Right ventricle myocardium superior (tissue), 1 donor: ENCODE measurements at places on chromosomes 16 and 17. TPM values are rescaled to one million over a fixed set of nuclear protein-coding genes. Genes with fewer than 3 reads are reported as not detected.

- DNase-seq: peak; percentile 87
Measured at GRCh38 chr16:48609652-48610029, 339 bp downstream of the N4BP1 start.

- no peak for DNase-seq
Measured at GRCh38 chr17:19448341-19449268, 37.6 kb downstream of the RNF112 start.

GRCh38 chr16:89426736-89427530 is 63.4 kb downstream of the ANKRD11 start:
- DNase-seq: no peak

- peak; percentile 80 for DNase-seq
Measured at GRCh38 chr17:4506892-4507291, 8.2 kb downstream of the SPNS2 start.

- no peak for DNase-seq
Measured at GRCh38 chr17:66175892-66176291, 16.0 kb downstream of the CEP112 start.

GRCh38 chr16:66481943-66482390 is 54.9 kb downstream of the BEAN1 start:
- DNase-seq: no peak

- no peak for DNase-seq
Measured at GRCh38 chr17:550041-550398, 164.6 kb downstream of the VPS53 start.

DNA sequence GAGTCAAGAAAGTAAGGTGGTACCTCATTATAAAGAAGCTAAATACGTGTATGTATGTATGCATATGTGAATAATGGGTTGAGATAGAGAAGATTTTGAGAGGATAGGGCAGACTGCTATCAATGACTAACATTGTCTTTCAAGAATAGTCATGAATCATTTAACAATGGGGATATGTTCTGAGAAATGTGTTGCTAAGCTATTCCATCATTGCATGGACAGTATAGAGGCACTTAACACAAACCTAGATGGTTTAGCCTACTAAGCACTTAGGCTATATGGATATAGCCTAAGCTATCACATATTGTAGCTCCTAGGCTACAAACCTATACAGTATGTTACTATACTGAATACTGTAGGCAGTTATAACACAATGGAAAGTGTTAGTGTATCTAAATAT is 45.2 kb downstream of the TBC1D26 start:
- DNase-seq: no peak

DNA sequence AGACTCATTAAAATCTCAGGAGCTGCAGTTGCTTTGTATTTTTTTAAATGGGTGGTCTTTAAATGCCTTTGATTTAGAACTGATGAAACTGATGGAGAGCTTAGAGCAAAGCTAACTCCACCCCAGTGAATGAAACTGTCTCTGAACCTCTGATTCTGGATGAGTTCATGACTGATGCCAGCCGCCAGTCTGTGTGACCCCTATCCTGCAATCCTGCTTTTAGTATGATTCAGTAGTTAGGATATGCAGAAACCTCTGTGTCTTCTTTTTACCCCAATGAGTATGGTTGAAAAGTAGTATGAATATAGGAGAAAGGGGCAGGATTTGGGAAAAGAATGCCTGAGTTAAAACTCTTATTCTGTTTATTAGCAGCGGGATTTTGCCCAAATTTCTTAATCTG is 12.3 kb upstream of the SALL1 start:
- DNase-seq: no peak

- DNase-seq: peak; percentile 60
Measured at GRCh38 chr16:30615358-30616091, 5.3 kb upstream of the ZNF689 start.

GRCh38 chr16:30185683-30186421 is 2.5 kb downstream of the CORO1A start:
- DNase-seq: peak; percentile 82

DNA sequence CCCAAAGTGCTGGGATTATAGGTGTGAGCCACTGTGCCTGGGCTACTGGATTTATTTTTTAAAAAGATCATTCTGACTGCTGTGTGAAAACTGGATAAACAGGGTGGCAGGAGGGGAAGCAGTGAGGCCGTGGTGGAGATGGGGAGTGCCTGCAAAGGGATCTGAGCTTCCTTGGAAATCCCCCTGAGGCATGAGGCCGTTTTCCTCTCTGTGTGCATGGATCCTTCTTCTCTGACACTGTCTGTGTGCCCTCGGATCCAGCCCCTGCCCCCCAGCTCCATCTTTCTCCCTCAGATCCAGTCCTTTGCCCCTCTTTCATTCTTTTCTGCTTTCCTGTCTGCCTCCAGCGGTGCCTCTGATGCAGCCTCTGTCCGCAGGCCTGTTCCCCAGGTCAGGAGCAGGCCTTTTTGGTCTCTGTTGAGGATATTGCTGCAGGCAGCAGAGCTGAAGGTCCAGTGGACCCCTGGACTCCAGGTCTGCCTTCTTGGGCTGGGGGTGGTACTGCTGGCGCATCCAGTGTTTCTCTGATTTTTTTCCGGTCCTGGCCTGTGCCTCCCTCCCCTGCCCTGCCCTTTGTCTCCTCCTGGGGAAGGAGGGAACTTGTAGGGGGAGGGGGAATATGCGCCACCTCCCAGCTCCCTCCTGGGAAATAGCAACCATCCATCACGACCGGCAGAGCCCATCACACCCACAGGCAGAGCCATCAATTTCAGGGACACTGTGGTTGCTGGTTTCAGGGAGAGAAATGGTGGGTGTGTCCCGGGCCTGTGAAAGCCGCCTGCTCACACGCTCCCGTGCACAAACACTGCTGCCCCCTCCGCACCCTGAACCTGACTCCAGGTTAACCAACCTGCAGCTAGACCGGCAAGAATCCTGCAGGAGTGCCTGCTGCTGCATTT is 17.0 kb downstream of the MGAT5B start:
- no peak for DNase-seq

GRCh38 chr17:78789663-78790181 is 7.6 kb upstream of the CYTH1 start:
- DNase-seq: peak; percentile 95

GRCh38 chr16:70421473-70422311 is 17.2 kb downstream of the ST3GAL2 start:
- DNase-seq: no peak

DNA sequence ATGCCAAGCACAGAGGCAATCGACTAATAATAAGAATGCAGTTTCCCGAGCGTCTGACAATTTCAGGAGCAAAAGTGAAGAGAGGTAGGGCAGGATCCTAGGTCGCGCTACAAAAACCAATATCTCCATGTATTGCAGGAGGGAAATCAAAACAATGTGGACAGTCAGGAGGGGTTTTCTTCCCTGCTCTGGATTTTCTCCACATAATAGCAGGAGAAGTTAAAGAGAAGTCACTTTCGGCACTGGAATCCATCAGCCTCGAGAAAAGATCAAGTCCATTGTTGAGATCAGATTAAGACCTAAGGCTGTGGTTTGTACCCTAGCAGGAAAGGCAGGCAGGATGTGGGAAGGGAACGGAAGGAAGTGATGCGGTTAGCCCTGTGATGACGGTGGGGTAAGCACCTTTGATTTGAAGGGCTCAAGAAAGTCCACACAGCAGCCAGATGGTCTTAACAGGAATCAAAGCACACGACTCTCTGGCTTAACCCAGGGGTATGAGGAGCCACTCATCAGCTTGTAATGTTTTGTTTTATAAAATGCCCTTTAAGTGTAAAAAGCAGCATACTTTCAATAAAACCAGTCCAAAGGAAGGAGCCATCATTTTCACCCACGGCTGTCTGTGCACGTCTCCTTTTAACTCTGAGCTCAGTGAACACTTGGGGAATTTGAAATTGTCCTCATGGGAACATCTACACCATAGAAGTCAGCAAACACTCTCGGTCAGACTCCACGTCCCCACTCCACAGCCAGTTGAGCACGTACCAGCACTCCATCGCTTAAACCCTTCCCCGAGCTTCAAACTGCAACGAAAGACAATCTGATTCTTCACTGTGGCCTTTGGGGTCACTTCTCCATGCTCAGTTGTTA is 15.8 kb upstream of the AKTIP start:
- no peak for DNase-seq

GRCh38 chr17:27535975-27536374 is 79.7 kb downstream of the KSR1 start:
- no peak for DNase-seq

DNA sequence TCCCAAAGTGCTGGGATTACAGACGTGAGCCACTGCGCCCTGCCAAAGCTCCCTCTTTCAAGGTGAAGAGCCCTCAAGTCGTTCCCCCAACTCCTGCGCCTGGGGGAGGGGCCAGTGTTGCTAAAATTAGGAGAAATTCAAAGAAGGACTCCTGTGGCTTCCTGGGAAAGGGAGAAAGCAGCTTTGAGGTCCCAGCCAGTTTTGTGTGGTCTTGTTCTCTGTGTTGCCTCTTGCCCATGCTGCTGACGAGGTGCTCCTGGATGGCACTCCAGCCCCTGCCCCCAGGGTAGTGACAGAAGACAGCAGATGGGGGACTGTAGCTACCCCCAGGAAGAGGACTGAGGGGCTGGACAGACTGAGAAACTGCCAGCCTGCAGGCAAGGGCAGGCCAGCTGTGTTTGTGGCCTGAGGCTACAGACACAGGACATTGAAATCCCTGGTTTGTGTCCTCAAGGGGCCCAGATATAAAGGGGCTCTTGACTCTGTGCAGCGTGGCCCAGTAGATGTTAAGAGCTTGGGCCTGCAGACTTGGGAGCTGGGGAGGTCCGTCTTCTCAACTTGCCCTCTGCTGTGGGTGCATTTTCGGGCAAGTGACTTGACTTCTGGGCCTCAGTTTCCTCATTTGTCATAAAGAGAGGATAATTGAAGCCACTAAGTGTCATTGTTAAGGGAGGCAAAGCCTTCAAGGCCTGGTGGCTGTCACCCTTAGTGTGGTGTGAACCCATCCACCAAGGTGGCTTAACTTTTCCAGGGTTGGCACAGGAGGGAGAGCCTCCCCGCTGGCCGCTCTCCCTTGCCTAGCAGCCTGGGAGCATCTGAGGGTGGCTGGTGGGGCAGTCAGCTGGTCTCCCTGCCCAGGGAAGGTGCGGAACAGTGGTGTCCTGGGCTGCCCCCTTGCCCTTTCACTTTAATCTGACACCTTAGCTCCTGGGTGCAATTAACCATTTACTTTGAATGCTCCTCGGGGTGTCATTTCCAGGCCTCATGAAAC is 4.1 kb downstream of the UBALD2 start:
- DNase-seq: no peak

DNA sequence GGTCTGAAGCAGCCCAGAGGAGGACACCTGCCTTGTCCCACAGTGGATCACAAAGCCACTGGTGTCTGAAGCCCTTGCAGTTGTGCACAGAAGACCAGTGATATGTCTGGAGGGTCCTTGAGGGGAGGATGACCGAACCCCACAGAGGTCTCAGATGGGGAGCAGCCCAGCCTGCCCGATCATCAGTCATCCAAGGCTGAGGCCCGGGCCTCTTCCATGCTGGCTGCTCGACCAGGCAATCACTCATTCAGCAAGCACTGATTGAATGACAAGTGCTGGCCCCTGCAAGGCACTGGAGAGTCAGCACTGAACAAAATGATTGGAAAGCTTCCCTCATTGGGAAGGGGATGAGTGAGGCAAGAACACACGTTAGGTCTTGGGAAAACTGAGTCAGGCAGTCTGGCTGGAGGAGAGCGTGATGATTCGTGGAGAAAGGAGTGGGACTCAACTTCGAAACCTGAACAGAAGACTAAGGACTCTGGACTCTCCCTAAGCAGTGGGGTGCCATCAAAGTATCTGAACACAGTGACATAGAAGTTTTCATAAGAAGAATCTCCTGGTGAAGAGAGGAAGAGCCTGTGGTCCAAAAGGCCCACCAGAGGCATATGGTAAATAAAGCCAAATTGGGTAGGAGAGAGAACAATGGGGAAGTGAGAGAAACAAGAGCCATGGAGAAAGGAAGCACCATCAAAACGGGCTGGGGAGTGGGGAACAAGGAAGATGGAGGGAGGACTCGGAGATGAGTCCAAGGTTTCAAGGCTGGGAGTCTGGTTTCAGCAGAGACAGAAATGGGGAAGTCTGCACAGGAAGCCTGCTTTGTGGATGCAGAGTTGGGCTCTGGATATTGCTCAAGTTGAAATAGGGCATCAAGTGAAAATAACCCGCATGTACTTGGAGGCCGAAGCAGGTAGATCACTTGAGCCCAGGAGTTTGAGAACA is 10.2 kb downstream of the PIK3R5 start:
- no peak for DNase-seq

DNA sequence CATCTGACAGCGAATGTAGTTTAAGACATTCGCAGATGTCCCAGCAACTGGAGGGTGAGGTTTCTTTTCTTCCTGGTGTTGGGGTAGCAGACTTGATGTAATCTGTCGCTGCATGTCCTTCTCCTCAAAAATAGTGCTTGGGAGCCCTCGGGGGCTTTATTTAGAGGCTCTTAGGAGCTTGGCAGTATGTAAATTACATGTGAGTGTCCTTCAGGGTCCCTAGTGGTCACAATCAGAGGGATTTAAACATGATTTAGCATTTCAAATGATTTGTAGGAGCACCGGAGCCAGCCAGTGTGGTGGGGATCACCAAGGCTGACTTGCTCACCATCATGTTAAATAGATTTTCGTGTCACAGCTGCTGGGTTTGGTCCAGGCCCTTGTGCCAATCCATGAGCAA is 8.8 kb upstream of the SALL1 start:
- DNase-seq: no peak

DNA sequence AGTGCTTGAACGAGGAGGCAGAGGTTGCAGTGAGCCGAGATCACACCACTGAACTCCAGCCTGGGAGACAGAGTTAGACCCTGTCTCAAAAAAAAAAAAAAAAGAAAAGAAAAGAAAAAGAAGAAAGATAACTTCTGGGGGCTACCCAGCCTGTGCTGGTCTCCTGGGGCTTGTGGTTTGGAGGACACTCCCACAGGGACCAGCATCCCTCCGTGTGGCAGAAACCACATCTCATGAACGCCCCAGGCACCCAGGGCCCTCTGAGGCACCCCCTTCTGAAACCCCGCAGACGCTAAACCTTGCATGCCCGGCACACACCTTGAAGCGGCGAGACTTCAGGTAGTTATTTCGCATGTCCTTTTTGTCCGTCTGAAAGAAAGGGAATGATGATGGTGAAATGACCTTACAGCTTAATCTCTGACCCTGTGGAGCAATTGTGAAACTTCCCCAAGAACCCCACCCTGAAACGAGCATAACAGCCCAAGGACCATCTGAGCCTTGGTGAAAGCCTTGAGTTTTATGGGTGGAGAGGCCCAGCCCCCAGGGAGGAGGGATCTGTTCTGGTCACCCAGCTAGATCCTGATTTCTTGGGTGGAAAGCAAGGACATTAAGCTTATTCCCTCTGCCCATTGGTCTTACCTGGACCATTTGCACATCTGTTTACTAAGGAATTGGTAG is 55.0 kb downstream of the CNGB1 start:
- DNase-seq: no peak

- DNase-seq: no peak
Measured at GRCh38 chr17:49193513-49194296, 16.7 kb downstream of the GNGT2 start.

DNA sequence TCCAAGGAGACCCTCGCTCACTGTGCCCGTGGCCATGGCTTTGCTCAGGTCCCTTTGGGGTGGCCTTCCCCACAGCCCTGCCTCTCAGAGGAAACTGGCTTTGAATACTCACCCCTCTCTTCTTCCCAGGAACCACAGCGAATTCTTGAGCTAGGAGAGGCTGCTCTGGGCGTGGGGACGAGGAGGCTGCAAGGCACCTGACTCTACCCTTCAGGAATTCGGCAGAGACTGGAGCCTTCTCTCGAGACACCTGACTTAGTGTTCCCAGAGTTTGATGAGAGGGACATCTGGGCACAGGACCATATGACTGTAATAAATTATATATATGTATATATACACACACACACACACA is 6.2 kb downstream of the LLGL2 start:
- DNase-seq: no peak

The OSGIN1 gene
- 7.2 TPM for total RNA-seq

The CIITA gene
- 7.9 TPM for total RNA-seq

The RTN4RL1 gene
- 3.4 TPM for total RNA-seq

The USP43 gene
- not detected for total RNA-seq

The PLXDC1 gene
- total RNA-seq: 14.1 TPM

The EPN3 gene
- total RNA-seq: 17.7 TPM

The CRYM gene
- total RNA-seq: 70.0 TPM
